ENCODE measurements at places on chromosomes 2 and 18.

GRCh38 chr2:5539282-5540165 is 152.7 kb upstream of the SOX11 start:
- DNase-seq, result no peak

DNA sequence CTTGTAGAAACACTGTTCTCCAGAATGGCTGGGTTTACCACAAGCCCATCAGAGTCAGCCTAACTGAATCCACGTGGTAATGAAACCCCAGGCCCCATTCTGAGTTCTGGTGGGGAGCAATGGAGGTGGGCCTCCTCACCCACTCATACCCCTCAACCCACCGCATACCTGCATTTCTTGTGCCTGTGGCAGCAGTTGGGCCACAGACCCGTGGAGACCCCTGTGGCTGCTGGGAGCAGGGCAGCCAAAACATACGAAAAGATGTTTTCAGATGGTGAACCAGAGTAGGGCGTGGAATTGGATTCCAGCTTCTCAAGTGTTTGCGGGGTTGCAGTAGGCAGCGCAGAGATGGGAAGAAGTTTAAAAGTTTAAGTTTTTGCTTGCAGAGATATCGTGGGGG is 51.0 kb downstream of the ITGA6 start:
- DNase-seq, result no peak

- DNase-seq, result no peak
Observed at GRCh38 chr2:203346612-203347011, 18.4 kb downstream of the ABI2 start.

DNA sequence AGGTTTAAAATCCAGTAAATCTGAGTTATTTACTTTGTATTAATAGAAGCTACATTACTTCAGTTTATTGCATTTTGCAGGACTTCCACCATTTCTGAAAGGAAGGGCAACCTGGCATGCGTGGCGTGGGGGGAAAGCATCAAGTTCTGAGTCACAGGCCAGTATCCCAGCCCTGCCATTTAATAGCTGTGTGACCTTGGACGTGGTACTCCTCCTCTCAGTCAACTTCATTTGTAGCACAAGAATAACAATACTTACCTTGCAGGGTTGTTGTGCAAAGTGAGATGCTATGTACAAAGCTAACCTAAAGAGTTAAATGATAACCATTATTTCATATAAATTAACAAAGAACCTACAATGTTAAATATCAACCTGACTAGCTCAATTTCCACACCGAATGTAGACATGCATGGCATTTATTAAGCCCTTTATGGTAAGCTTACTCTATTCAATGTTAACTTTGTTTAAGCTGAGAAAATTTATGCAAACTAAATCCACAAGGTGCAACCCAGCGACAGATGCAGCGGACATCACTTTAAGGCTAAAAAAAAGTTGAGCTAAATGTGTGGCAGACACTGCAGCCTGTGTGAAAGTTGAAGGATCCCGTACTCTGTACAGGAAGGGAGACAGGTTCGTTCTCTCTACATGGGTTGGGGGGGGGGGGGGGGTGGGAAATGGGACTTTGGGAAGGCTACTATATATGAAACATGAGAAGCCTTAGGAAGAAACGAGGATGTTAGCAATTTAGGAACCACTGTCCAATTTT is 17.2 kb upstream of the STPG4 start:
- no peak for DNase-seq

DNA sequence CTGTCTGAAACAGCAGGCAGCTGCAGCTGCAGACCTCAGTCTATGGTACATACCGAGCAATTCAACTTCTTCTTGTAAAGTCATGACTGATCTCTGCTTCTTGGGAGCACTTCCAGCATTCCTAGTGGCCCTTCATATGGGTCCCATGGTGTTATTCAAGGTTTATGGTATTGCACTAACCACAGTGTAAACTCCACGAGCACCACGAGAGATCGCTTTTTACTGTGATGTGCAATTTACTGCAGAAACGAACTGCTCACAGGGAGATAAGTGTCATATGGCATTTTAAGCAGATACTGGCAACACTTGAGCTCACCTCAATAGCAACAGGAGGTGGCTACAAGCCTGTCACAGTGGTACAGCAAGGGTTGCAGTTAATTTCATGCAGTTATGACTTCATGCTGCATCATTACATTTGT is 38.6 kb upstream of the SH3BP4 start:
- DNase-seq, result no peak

DNA sequence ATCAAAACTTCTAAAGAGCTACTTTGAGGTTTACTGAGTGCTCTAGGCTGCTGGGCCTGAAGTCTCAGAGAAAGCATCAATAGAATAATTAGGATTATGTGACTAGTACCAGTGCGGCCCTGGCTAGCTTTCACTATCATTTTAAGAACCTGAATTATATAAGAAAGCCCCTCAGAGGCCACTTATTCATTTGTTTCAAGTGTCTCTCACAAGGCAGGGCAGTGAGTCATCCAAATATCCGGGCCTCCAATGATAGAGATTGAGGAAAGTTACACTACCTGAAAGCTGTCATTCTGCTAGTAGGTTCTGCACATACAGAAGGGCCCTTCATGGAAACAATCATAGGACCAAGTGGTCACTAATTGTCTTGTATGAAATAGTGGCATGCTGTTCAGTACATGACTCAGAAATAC is 193.1 kb downstream of the L3MBTL4 start:
- DNase-seq, result no peak

- no peak for DNase-seq
Observed at GRCh38 chr2:170360546-170361089, 182.7 kb downstream of the MYO3B start.

GRCh38 chr2:81658227-81658626 is 1353.7 kb upstream of the LRRTM1 start:
- no peak for DNase-seq

DNA sequence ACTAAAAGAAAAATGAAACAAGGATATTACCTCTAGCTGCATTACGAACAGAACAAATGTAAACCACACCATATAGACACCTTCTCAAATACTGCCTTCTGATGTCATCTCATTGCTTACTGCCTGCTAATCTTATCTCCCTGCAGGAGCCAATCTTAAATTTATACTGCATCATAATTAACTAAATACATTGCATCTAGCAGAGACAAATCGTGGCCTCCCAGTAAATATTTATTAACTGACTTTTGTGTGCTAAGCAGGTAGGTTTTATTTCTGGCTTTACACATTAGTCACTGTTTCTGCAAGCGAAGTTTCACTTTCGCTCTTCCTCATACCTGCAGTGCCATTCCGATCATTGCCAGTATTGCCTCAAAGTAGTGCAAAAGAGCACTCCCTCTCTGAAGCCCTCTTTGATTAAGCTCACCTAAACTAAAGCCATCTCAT is 67.5 kb downstream of the SPATS2L start:
- no peak for DNase-seq

DNA sequence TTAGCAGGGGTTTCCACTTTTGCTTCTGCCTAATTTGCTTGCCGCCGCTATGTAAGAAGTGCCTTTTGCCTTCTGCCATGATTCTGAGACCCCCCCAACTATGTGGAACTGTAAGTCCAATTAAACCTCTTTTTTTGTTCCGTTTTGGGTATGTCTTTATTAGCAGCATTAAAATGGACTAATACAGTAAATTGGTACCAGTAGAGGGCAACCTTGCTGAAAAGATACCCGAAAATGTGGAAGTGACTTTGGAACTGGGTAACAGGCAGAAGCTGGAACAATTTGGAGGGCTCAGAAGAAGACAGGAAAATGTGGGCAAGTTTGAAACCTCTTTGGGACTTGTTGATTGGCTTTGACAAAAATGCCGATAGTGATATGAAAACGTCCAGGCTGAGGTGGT is 216.1 kb upstream of the FSIP2 start:
- no peak for DNase-seq

DNA sequence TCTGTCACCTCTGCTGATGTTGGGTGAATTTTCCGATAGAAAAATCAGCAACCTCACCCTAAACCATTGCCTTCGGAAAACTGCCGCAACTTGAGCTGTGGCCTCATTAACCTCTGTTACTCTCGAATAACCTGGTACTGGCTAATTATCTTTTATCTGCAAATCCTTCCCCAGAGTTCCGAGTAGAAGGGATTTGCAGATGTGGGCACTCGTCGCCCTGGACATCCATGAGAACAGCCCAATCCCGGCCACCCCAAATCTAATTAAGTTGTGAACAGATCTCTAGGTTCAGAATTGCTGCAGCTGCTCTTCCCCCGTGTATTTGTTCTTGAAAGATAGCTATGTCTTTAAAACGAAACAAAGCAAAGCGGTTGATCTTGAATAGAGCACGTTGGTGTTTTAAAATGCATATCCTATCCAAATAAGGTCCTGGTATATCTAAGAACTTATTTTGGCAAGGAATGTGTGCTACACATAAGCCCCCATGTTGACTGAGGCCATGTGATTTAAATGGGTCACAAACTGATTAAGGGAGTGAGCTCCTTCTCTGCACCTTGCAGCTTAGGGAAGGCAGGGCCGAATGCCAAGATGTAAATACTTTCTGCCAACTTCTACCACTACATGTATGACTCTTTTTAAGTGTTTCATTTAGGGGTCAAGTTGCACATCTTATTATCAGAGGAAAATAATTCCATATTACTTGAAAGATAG is 88.2 kb downstream of the MTCL1 start:
- DNase-seq, result no peak

DNA sequence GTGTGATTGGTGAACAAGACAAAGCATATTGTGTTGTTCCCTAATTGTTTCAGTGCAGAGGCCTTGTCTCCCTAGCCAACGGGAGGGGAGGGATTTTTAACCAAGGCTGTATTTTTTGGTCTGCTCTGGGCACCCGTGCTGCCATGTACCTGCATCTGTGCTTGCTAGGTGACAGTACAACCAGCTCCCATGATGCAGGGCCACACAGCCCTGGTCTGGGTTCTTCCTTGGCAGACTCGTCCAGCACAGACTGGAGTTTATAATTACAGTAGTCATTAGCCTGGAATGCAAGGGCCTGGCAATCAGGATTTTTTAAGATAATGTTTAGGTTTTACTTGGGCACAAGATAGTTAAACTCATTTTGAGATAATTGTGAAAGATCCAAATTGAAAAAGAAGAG is 36.4 kb downstream of the TCF7L1 start:
- no peak for DNase-seq

DNA sequence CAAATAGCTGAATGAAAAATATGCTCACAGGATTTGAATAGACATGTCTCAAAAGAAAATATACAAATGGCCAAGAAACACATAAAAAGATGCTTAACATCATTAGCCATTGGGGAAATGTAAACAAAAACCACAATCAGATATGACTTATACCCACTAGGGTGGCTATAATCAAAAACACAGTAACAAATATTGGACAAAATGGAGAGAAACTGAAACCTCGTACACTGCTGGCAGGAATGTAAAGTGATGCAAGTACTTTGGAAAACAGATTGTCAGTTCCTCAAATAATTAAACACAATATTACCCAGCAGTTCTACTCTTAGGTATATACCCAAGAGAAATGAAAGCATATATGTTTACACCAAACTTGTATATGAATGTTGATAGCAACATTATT is 213.0 kb downstream of the PHLPP1 start:
- no peak for DNase-seq

- no peak for DNase-seq
Observed at GRCh38 chr2:101064125-101064502, 62.0 kb downstream of the RPL31 start.

- no peak for DNase-seq
Observed at GRCh38 chr2:235165631-235166030, 213.8 kb downstream of the SH3BP4 start.

DNA sequence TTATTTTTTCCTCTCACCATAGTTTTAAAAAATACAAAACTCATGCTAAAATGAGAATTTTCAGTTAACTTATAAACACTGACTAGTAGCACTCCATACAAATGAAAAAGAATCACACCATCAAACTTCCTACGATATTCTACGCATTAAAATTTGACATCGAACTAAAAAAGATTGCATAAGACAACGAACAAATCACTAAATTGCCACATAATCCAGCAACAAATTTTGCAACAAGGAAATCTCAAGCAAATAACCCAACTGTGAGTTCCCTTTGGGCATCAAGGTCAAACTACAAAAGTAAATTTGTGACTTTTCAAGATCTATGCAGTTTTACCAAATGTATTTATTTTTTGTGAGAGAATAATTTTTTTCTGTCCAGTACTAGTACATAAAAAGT is 1.5 kb downstream of the MAP3K2 start:
- DNase-seq, result no peak

- DNase-seq, result no peak
Observed at GRCh38 chr2:239165206-239165831, 235.5 kb downstream of the HDAC4 start.

- no peak for DNase-seq
Observed at GRCh38 chr2:176917-177316, 86.9 kb downstream of the SH3YL1 start.

DNA sequence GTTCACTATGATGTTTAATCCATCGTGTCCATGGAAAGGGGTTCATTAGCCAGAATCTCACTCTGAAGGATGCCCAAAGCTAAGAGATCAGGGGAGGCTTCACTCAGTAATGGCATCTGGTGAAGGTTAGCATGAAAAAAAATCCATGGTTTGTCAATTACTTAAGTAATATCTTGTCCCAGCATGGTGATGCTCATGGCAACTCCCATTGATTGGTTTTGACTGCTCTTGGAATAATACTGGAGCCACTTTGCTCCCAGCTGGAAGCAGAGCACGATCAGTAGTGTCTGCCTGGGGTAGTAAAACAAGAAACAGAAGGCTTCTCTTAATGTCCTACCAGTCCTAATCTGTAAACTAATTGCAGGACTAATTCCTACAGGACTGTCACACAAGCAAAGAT is 799.4 kb downstream of the CNTNAP5 start:
- DNase-seq, result no peak

DNA sequence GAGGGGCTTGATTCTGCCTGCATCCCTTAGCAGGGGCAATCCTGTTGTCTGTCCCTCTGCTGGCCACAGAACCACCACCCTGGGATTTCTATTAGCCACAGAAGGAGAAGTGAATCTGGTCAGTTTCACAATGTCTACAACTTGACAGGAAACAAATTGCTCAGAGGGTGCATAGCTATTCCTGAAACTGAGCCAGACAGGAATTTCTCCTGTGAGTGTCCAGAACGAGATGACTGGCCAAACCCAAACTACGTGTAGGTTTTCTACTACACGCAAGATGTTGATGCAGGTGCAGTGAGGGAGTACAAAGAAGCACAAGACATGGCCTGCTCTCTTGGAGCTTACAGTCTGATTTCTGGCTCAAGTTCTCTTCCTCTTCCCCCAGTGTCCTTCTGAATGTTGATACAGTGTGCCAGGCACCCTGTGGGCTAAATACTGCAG is 201.9 kb downstream of the CLIP4 start:
- no peak for DNase-seq

DNA sequence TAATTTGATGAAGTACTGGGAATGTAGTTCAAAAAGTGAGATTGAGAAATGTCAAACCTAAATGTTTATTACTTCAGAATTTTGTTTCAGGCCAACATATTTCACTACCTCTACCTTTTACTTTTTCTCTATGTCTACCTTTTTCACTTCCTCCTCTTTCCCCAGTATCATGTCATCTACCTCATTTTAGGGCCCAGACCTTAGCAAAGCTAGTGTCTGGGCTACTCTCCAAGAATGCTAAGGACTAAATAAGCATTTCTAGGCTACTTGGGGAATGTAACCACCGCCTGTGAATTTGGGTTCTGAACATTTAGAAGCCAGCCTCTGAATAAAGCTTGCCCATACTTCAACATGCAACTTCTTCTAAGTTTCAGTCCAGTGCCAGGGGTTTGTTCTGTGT is 330.4 kb downstream of the SLC4A3 start:
- no peak for DNase-seq

- no peak for DNase-seq
Observed at GRCh38 chr2:183026424-183026823, 11.8 kb downstream of the NCKAP1 start.
